Omental fat pad (tissue), 4 donors: ENCODE measurements at places on chromosomes 1 and 21. TPM values are rescaled to one million over a fixed set of nuclear protein-coding genes. Genes with fewer than 3 reads are reported as not detected.

The APCS gene
- not detected for total RNA-seq

The CLIC6 gene
- 6.2 TPM for total RNA-seq

The CEP170 gene
- total RNA-seq, result 41.6 TPM

The OR2T29 gene
- not detected for total RNA-seq

The ITLN2 gene
- total RNA-seq, result 6.4 TPM

The OSCP1 gene
- total RNA-seq, result 7.2 TPM

The ACKR1 gene
- 72.3 TPM for total RNA-seq

The MROH7 gene
- total RNA-seq, result 1.2 TPM

The VASH2 gene
- total RNA-seq, result 0.31 TPM

The C1orf198 gene
- total RNA-seq, result 77.8 TPM

The CCDC185 gene
- total RNA-seq, result not detected

The HUNK gene
- 0.12 TPM for total RNA-seq

The BLACAT1 gene
- total RNA-seq, result 0.65 TPM

The KRTAP7-1 gene
- total RNA-seq, result not detected

The AKR7A3 gene
- total RNA-seq, result 0.37 TPM

The INSRR gene
- total RNA-seq, result 0.12 TPM
